Stimulated activated CD8-positive, alpha-beta memory T cell treated with anti-CD3 and anti-CD28 coated beads, Interleukin-15, amount 100 ng/mL, for 1 hour (primary cell): ENCODE measurements at places on chromosomes 1 and 21.

DNA sequence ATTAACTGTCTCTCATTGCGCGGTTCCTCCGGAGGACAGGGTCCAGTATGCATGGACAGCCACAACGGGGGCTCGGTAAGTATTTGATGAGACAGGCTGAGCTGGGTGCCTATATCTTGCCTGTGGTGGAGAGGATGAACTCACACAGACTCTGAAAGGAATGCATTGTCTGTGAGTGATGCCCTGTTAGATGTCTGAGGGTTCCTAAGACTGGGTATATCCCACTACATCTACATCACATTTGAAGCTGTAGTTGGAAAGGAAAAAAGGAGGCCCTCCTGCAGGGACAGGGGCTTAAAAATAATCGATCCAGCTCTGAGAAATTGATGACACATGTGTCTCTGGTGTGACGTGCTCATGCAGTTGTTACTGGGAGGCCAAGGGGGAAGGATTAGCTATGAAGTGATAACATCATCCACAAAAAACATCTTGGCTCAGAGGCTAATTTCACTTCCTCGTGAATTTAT, 1.9 kb downstream of the ADARB1 start:
- DNase-seq: no peak

DNA sequence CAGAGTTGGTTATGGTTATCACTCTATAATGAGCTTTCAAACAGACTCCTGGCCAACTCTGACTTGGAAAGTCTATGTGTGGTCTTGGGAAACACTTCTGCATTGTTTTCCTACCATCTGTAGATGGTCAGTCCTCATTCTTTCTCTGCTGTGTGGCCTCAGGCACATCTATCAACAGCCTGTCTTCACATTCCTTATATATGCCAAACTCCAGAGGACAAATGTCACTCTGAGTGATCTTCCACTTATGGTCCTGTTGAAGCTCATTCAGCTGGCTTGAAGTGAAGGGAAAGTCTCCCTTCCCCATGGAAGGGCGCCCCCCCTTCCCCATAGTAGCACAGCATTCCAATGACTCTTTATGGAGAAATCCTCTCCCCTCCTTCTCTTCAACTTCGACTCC, 58.7 kb downstream of the VANGL2 start:
- DNase-seq: no peak

GRCh38 chr1:11893907-11894251, 32.3 kb downstream of the KIAA2013 start:
- DNase-seq: peak; percentile 43

- no peak for DNase-seq
Measured at GRCh38 chr1:168881656-168882260, 152.8 kb upstream of the DPT start.

DNA sequence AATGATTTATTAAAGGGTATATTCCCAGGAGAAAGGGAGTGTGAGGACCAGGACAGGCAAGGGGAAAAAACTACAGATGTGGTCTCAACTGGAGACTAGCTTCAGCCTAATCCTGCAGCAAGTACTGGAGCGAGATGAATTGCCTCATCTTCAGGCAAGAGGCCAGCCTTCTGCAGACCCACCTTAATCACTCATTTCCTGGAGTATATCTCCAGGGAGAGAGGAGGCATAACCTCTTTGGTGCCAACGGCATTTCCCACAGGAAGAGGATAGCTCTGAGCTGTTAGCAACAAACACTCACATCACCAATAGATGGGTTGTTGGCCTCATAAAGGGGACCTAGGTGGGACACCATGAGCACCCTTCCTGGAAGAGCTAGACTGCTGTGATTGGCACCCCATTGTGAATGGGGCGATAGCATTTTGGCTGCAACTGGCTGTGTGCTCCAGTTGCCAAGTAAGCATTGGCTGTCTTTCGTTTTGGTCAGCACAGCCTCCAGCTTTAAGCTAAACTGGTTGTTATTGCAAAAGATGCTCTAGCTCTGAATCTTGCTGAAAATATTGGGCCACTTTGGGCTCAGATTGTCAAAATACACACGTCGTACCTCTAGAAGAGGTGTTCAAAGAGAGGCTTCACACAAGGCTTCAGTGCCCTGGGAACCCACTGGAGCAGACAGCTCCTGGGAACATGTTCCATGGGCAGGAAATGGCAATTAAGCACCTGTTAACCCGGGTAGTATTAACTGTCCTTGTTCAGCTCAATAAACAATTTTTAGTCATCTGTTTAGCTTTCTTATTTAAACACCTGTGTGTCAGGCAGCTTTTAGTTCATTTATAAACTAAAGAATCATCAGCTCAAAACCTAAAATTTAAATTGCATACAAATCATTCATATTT, 314.8 kb upstream of the C1orf87 start:
- no peak for DNase-seq

GRCh38 chr1:147611586-147611985, 58.7 kb downstream of the ACP6 start:
- DNase-seq: no peak
